DND-41 (cell line): ENCODE measurements at places on chromosomes 12 and 14.

- DNase-seq = no peak
Measured at GRCh38 chr14:99951085-99951484, 114.1 kb upstream of the EVL start.

DNA sequence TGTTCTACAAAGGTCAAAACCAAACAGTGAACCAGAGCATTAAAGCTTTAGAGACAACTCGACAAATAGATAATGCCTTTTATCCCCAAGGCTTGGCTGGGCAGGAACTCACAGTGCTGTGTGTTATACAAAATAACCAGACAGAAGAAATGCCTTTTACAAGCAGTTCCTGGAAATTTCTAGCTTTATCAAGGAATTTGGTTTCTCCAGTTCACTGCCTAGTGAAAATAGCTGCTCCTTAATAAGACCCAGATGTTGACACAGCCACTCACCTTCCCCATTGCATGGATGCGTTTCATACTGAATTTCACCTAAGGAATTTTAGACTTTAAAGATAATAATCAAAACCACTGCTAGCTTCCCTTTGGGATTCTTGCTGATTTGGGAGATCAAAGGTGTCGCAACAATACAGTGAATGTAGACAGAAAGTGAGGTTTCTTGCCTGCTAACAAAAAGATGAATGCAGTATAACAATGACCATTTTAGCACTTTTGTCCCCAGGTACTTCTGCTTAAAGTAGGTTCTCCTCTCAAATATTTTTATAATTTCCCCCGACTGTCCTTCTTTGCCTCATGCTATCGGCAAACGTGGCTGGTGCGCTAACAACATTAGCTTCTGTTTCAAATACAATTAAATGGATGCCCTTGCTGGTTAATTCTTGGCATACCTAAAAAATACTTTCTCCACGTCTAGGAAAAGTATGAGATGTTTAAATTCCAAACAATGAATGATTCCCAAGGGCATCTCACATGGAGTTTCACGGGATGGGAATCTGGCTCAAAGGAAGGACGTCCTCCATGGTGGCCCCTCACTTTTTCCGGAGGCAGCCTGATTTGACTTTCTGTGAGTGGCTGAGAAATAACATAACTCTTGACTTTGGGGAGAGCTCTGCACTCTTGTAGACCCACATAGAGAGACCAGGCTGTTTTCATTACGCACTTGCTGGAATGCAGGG, 162.4 kb downstream of the C12orf75 start:
- DNase-seq = no peak

DNA sequence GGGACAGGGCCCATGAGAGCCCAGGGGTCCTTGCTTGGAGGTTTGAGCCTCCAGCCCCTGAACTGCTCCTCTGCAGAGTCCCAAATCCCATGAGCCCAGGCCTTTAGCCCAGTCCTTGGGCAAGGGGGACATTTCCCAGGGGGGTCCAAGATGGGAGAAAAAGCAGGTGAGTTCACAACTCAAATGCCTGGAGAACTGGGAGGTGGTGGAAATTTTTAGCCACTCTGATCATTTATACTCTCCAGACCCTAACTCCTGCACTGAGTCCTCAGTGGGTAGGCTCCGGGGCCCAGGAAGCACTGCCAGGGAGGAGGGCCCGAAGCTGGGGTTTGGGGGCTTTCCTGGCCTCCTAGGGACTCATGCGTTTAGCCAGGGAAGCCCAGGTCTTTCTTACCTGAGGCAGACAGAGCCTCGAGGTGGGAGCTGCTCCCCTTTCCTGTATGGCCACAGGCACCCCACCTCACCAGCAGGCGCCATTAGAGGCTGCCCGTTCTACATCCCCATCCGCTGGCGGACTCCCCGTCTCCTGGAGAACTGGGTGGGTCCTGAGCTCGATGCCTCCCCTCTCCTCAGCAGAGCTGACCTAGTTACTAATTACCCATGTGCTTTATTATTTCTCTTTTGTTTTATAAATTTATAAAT, 998 bp downstream of the HNF1A start:
- DNase-seq = no peak

- DNase-seq = no peak
Measured at GRCh38 chr12:121224591-121224990, 14.7 kb downstream of the P2RX4 start.

DNA sequence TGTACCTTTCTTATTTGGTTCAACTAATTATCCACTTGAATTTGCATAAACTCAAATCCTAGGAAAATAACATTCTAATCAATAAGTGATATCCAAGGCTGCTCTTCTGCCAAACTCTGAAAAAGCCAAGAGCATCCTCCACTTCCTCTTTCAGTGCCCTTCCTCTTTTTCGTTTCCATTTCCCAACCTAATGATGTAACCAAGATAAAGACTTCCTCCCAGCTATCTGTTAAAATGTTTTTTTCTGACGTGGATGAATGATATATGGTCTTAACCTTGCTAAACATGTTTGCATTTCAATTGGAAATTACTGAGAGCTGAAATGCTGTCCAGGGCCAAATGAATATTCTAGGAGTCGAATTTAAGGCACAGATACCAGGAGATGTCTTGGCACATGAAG, 459.5 kb upstream of the PDE3A start:
- no peak for DNase-seq

DNA sequence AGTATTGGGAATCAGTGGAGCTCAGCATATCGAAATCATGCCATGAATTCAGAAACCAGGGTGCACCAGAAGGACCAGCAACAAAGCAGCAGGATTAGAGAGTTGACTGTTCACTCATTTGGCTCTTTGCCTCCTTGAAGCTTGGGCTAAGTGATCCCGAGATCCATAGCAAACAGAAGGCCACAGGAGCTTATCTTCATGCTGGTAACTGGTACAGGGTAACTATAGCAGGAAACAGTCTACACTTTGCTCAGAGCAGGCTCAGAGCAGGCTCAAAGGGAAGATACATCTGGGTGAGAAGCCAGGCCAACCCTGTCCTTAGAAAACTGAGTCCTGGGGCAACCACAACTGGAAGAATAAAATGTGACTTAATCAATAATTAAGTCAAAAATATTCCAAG, 111.1 kb downstream of the GRIN2B start:
- no peak for DNase-seq

DNA sequence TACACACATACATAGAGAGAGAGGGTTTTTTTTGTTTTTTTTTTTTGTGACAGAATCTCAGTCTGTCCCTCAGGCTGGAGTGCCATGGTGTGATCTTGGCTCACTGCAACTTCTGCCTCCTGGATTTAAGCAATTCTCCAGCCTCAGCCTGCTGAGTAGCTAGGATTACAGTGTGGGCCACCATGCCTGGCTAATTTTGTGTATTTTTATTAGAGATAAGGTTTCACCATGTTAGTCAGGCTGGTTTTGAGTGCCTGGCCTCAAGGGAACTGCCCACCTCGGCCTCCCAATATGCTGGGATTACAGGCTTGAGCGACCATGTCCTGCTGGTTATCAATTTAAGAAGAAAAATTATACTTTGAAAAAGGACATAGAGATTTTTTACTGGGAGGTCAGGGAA, 710.6 kb downstream of the SLC6A15 start:
- no peak for DNase-seq

GRCh38 chr12:3681595-3682061, 71.3 kb downstream of the CRACR2A start:
- DNase-seq = no peak

DNA sequence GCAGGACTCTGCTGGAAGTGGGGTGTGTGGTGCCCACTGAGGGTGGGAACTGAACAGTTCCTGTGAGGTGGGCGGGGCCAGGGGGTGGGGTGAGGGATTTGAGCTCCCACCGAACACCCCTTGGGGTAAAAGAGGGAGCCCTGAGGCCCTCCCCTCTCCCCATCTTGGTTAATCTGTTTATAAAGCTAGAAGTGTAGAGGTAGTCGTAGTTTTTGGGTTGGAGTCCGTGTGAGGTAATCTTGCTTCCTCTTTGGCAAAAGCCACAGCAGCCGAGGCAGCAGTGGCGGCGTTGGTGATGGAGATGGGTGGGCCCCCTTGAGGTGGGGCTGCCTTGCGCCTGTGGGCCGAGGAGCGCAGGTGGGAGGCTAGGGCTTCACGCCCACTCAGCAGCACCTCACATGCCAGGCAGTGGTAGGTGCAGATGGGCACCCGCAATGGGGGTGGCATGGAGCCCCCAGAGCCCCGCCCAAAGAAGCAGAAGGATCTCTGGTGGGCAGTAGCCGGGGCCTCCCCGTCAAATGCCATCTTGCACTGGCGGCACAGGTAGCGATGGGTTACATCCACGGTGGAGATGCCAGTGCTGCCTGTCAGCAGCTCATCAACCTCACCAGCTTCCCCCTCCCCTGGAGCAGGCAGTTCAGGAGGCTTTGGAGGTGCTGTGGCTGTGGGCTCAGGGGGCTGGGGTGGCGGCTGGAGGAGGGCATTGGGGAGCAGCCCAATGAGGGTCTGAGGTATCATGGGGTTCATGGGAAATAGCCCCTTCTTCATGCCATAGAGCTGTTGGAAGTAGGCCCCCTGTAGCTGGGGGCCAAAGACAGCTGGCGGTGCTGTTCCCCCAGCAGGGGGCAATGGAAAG, 29.6 kb downstream of the ZFHX2 start:
- DNase-seq = no peak

- DNase-seq = peak; percentile 18
Measured at GRCh38 chr14:59360923-59361794, 104.0 kb downstream of the GPR135 start.

DNA sequence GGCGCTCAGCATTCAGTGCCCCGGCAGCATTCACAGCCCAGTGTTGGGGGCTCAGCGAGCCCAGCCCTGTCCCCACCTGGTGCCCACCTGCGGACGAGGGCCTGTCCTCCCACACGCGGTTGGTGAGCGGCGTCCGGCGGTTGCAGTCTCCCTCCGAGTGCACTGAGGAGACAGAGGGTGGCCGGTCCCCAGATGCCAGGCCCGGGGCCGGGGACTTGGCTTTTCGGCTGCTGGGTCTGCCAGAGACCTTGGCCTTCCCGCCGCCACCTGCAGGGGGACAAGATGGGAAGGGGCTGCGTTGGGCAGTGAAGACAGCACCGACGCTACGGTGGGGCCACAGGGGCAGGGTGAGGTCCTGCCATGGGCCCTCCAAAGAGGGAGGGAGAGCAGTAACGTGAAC, 31.2 kb downstream of the RFLNA start:
- DNase-seq = no peak

- DNase-seq = no peak
Measured at GRCh38 chr12:30968211-30968610, 41.7 kb downstream of the TSPAN11 start.

- DNase-seq = no peak
Measured at GRCh38 chr14:105497671-105498429, 6.8 kb downstream of the TEDC1 start.

DNA sequence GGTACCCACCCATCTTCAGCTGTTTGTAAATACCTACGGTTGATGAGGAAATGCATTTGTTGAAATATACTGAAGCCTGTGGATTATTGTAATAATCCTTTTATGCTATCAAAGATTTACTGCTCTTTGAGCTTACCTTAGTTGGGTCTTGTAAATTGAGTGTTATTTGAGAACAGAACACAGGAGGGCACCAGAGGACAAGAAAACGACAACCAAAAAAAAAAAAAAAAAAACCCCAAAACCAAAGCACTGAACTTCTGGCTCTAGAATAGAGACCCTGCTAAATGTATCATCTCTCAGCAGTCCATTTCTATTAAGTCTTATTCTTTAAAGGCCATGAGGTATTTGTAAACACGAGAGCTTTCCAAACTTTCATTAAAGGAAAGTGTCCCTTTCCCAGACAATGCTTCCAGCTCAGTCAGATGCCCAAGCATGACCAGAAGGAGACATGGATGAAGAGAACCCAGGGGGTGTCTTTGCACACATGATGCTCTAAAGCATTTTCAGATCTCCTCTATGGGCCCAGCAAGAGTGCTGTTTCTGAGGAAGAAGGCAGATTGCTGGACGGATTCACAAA, 763.9 kb downstream of the NRXN3 start:
- DNase-seq = no peak

DNA sequence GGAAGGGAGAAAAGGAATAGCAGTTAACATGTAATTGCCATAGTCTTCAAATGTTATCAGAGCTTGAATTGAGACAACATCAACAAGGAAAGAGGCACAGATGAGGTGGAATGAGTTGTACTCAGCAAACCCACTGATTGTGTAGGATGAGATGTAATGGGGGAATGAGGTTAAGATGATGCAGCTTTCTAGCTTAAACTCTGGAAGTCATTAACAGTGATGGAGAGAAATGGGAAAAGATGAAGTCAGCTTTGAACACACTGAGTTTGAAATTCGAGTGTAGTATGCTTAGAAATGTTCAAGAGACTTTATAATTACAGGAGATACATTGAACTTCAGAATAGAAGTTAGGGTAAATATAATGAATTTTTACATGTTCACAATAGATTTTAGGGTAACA, 106.9 kb downstream of the PRKD1 start:
- DNase-seq = no peak

DNA sequence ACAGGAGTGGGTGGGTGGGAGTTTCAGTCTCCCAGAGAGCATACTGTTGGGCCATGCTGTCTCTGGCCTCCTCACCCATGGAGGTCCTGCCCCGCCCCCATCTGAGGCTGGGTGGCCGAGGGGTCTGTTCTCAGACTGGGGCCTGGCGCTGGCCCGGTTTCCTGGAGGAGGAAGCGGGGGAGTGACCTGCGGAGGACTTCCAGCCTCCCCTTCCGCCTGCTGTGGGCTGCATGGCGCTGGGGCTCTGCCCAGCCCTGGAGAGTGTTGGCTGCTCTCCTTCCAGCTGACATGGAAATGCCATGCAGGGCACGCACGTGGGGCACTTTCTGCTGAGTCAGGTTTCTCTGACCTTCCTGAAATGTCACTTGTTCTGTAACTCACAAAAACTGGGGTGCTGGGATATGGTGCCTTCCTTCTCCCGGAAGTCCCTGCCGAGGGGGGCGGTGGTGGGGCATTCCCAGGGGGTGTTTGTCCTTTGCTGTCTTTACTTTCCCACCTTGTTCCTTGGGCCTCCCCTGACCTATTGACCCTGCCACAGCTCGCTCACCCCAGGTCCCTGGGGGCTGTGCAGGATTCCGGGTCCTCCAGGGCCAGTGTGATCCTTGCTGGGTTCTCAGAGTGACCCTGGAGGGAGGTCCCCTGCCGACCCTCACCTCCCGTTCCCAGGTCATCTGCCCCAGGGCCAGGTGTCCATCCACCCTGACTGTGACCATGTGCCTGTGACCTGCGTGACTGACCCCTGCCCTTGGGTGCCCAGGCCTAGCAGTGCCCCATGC, 23.6 kb downstream of the PACS2 start:
- no peak for DNase-seq

GRCh38 chr12:13128291-13128965, 25.0 kb upstream of the GSG1 start:
- no peak for DNase-seq

DNA sequence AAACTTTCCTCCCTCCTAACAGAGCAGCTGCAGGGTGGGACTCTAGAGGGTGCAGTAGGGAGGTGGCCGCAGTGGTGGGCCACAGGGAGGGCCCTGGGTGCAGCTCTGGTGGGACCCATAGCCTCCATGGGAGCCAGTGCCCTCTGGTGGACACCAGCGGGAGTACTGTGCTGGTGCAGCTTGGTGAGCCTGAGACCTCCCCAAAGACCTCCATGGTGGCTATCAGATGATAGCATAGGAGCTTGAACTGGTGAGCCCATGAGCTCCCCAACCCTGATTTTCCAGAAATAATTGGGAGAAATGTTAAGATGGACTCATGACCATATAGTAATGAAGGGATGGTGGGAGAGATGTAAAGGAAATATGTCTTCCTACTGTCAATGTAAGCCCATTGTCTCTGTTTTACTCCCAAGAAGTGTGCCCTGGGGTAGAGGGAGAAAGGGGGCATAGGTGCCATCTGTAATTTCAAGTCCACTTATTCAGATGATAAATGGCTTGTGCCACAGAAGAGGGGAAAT, 98.7 kb downstream of the GAS2L3 start:
- DNase-seq = peak; percentile 47
